Jurkat, Clone E6-1 (cell line): ENCODE measurements at places on chromosomes 1 and 21.

DNA sequence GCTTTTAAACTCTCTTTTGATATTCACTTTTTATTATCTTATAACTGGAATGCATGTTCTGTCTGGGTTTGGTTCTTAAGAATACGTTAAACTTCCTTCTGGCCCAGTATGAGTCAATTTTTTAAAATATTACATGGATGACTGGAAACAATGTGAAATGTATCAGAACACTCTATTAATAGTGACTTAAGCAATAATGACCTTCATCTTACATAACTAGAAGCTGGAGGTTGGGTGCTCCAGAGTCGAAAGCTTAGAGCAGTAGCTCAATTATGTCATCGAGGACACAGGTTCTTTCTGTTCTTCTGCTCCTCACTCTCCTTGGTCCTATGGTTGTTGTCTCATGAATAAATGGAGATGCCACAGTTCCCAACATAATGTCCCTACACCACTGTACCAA lies 91.6 kb upstream of the FOXD3 start:
- DNase-seq: no peak

DNA sequence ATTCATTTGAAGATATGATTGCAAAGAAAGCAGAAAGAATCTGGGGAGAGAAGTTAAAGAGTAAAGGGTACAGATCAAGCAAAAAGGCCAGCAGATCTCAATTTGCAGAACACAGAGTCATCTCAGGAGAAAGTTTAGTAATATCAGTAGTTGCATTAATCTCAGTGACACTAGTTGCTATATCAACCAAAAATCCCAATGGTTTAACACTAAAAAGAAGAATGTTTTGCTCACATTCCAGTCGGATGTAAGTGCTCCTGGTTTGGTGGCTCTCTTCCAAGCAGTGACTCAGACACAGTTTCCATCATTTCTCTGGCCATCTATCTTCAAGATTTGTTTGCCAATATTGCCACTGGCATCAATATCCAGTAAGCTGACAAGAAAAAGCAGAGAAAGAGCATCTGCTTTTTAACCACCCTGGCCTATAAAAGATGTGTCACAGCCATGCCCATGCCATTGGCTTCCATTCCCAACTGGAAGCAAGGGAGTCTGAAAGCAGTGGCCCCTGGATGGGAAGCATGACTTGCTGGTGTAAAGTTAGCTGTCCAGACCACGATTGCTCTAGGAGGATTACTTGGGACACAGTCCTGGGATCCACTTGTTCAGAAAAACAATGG lies 45.5 kb upstream of the AIM2 start:
- DNase-seq: no peak

DNA sequence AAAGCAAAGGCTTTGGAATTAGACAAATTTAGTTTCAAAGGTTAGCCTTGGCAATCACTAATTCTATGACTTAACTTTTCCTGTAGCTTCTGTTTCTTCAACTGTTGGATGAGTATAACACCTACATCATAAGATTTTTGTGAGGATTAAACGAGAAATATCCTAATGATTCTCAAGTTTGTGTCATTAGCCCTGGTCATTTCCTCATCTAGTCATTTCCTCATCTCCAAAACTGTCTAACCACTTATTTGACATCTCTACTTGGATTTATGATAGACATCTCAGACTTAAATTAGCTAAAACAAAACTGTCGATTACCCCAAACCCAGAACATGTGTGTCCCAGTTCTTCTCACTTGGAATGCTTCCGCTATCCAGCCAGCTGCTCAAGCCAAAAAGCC lies 80.2 kb upstream of the CHODL start:
- DNase-seq: no peak

DNA sequence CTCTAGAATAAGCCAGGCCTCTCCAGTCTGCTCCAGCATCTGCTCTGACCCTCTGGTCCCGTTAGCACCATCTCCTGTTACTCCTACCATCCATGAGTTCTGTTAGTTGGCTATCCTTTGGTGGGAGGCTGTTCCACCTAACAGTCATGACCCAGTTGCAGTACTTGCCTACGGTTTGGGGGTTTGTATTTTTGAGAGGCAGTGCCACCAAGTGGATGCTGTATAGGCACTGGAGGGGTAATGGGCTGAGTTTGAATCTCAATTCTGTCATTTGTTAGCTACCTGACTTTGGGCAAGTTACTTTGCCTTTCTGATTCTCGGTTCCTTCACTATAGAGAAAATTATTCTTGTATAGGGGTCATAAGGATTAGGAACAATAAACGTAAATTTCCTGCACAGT lies 12.1 kb upstream of the C8B start:
- no peak for DNase-seq

GRCh38 chr1:161483361-161483760 lies 21.9 kb upstream of the FCGR2A start:
- DNase-seq: no peak

DNA sequence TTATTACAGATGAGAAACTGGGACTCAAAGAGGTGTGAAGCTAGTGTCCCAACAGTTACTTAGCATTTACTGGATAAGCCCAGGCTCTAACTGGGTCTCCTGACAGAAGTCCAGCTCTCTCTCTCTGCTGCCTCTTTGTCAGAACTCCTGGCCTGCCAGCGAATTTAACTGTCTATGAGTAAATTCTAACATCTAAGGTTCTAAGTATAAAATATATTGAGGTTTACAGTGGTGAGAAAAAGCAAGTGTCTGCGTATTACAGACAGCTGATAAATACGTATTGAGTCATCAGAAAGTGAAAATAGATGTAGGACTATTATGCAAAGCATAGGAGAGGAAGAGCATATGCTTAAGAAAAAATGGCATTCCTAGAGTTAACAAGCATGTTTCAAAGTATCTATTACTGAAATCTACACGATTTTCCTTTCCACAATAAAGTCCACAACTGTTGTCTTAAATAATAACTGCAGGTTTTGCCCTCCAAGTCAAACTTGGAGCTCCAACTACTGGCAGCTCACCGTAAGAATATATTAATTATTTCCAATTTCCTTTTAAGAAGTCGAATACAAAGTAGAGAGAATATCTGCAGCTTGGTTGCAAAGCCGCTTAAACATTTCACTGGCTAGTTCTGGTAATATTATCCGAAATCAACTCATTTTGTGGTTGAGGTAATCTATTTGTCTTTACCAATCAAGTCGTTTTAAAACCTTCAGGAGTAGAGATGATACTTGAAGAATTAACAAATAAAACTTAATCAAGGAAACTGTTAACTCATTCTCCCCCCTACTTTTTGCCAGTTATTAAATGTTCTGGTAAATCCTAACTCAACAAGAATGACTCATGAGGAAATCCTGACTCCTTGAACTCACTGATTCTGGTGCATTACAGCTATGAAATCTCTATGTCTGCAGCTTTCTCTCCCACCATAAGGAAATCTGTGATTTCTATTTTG lies 1.4 kb upstream of the RGS2 start:
- no peak for DNase-seq

DNA sequence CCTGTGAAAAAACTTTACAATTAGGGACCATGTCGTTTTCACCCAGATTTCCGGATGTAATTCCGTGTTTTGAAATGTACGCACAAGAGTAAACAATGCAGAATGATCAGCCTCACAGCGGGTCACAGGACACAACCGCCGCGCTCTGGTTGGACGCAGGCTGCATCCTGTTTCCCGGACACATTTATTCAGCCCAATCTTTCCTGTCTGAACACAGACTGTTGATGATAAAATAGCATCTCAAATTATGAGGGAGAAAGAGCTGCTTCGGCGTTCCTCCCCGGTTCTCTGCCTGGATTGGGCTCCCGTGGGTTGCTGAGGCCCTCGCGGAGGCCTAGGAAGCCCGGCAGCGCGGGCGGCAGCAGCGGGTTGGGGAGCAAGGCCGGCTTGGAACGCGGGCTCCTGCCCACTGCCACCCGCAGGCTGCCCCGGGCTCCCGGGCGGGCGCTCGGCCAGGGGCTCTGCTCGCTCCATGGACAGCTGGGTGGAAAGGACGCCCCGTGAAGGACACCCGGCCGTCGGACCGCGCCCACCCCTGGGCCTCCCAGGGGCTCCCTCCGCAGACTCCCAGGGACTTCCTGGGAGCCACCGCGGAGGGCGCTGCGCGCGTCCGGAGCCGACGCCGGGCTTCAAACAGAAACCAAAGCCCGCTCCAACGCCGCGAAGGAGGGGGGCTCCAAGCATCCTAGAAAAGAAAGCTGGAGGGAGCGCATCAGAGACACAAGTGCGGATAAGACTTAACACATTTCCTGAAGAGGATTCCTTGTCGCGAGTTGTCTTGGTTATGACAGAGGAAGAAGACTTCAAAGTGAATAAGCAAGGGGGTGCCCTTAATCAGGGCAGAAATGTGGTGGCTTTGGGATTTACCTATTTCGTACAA lies 122.3 kb downstream of the ESRRG start:
- no peak for DNase-seq
